ENCODE measurements at places on chromosomes 5 and 9. TPM values are rescaled to one million over a fixed set of nuclear protein-coding genes. Genes with fewer than 3 reads are reported as not detected.
A peak's percentile ranks its signal among the peaks of the same experiment; 100 is the strongest.

The OR1N2 gene
- not detected for total RNA-seq

The TSLP gene
- 0.11 TPM for total RNA-seq

- DNase-seq = no peak
These were observed 55.8 kb upstream of the CPEB4 start for GRCh38 chr5:173832386-173832785.

DNA sequence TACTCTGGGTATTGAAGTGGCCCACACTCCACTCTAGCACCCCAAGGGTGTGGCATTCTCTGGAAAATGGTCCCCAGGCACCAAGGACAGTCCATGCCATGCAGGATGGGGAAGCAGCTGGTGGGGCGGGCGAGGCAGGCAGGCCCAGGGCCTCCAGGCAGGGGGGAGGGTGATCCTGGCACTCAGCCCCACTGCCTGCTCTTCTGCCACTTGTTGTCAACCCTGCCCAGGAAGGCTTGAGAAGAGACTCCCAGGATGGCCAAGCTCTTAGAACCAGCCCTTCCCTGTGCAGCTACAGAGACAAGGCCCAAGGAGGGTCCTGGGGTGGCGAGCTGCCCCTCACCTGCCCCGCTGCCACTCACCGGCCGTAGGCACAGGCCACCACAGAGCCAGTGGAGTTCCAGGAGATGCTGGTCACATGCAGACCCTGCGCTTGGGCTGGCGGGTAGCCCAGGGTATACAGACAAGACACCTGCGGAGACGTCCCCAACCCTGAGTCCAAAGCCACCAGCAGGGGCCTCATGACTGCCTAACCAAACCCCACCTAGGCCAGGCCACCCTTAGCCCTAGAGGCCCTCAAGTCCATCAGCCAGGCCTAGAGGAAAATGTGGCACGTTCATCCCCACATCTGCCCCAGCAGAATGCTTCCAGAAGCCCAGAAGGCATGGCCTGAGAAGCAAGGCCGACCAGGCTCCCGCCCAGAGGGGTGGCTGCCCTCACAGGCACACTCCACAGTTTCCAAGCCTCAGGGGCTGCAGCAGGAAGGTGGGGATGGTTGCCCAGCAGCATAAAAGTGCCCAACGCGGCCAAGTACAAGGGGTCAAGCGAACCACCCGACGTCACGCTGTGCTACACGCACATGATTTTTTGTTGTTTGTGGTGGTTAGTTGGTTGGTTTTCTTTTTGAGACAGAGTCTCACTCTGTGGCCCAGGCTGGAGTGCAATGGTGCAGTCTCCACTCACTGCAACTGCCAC is 19.8 kb downstream of the DYNC2I2 start:
- DNase-seq = peak; percentile 63

DNA sequence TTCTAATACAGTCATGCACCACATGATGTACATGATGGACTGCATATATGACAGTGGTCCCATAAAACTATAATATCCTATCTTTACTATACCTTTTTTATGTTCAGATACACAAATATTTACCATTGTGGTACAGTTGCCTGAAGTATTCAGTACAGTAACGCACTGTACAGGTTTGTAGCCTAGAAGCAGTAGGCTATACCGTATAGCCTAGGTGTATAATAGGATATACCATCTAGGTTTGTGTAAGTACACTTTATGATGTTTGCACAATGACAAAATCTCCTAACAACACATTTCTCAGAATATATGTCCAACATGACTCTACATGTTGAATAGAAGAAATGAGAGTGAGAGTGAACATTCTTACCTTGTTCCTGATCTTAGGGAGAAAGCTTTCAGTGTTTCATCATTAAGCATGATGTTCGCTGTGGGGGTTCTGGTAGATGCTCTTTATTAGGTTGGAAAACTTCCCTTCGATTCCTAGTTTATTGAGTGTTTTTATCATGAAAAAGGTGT is 31.8 kb downstream of the AMBP start:
- DNase-seq = no peak

DNA sequence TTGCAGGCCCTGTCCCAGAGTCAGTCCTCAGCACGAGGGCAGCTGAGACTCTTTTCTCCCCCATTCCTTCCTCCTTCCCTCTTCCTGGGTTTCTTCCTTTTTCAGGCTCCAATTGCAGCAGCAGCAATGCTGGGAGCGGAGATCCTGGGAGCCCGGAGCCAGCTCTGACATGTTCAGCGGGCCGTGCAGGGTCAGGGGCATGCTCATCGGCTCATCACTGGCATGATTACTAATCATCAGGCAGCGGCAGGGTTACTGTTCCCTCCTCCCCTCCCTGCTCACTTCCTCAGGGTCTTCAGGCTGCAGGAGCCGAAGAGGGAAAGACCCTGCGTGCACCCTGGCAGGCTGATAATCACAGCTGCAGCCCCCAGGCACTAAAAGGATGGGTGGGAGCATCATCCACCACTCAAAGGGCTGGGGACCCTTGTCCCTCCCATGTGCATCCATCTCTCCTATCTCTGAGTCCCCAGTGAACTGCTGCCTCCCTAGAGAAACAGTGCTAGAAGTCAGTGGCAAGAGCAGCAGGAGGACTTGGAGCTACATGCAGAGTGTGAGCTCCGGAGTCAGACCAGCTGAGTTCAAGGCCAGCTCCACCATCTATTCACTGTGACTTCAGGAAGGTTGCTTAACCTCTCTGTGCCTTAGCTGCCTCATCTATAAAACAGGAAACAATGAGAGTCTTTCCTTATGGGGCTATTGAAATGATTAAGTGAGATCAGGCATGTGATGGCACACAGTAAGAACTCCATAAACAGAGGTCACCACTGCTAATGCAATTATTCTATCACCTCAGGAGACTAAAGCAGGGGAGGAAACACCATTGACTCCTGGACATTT is 7.8 kb upstream of the KCNIP1 start:
- no peak for DNase-seq

GRCh38 chr5:38249301-38249700 is 9.1 kb upstream of the EGFLAM start:
- no peak for DNase-seq

GRCh38 chr5:120512068-120512467 is 48.0 kb downstream of the PRR16 start:
- DNase-seq = no peak

DNA sequence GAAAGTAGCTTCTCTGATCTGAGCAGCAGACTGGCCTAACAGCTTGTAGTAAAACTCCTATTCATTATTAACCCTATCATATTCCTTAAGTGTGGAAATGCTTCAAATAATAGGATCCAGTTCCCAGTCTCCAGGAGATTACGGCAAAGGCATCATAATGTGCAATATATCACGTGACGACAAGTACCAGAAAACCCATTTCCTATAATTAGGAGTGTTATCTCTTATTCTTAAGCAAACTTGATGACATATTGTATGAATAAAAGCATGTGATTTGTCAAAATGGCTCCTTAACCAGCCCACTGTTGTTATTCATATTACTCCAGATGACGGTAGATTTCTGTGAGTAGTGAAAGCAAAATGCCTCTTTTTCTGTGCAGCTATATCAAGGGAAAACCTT is 2.9 kb downstream of the SV2C start:
- DNase-seq = no peak

DNA sequence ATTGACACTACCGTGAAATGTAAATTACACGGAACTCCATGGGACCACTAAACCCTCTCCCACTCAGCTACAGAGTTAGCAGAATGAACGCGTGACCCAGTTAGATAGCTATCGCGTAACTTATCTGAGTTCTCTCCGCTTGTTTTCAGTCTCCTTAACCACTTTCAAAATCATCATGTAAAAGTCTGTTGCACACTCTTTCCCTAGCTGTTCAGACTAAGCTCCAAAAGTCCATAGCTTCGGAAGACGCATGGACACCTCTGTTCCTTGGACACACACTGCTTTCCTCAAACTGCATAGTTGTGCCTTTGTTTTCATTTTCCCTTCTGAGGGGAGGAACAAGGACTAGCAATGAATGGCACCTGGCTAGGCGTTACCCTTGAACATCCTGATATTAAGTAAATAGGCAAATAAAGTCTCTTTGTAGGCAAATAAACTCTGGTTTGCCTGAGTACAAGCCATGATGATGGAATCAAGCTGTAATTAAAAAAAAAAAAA is 83.3 kb downstream of the DAPK1 start:
- no peak for DNase-seq

DNA sequence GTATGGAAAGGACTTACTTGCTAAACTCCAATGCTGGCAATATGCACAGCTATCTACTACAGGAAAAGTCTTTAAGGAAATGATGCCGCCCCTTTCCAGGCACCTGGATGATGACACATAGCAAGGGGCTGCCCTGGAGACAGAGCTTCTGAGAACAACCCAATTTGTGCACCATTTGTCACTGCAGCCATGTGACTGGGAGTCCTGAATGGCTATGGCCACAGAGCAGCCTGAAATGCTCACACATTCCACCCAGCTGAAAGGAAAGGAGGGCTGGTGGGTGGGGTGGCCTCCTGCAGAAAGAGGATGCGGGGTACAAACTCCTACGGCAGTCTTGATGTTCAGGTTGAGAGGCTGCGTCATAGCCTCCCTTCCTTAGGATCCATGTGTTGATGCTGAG is 70.1 kb upstream of the FSTL4 start:
- DNase-seq = no peak

All from thyroid gland (tissue), 4 donors.